ENCODE measurements at places on chromosomes 2 and 18.

DNA sequence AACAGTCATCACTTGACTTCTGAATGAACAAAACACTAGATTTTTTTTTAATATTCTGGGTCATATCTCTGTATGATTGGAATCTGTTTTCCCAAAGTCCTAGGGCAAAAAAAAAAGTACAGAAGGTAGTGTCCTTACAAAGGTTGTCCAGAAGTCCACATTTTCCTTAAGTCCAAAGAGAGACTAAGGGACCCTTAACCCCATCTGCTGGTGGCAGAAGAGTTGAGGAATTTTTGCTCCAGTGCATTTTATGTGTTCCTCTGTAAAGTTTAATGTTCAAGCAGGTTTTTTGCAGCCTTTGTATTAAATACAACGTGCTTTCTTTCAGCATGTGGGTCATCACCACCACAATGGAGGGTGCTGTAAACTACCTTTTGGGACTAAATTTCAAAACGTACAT, 215.9 kb downstream of the SP3 start:
- no peak for DNase-seq

- no peak for DNase-seq
Measured at GRCh38 chr2:118721817-118722551, 125.5 kb downstream of the EN1 start.

DNA sequence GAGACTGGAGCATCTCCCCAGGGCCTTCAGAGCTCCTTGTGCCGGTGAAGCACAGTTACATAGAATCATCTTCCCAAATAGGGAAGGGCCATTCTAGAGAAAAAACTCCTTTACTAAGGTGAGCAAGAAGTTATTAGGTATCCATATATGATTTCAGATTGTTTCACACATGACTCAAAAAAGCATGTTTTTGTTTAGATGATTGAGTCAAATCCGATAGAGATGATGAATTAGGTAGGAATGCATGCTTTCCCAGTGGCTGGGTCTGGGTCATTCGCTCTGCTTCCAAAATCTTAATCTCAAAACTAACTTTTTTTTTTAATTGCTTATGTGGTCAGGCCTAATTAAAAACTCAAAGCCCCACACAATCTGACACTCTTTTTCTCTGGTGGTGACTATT, 3.8 kb downstream of the NT5C1B start:
- DNase-seq = no peak

DNA sequence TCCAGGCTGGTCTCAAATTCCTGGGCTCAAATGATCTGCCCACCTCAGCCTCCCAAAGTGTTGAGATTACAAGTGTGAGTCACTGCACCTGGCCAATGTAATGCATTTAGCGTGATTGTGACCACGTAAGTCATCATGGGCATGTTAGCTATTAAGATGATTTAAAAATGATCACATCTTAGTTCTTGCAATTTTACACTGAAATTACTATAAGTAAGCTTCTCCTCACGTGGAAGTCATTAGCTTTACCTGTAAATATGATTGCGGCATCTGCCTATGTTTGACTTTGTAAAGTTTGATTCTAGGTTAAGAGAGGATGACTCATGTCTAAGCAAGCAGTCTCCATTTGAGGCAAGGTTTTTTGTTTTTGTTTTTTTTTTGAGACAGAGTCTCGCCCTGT, 85.5 kb downstream of the PMAIP1 start:
- no peak for DNase-seq

GRCh38 chr2:166944909-166945308, 56.6 kb downstream of the XIRP2 start:
- DNase-seq = no peak

DNA sequence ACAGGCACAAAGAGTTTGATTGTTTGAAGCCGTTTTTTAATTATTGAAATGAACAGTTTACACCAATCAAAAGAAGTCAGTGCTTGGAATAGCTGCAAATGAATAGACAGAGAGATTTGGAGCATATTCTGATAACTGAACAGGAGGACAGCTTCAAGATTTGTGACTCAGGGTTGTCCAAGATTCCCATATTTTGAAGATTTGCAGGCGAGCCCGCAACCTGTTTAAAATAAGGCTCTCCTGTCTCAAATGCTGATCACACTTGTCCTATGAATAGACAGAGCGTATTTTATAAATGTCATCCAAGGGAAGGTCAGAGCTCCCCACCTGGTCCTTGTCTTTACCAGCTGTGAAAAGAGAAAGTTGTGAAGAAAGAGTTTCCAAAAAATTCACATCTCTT, 198.7 kb downstream of the RNF144A start:
- no peak for DNase-seq

GRCh38 chr2:225429717-225430116, 30.2 kb downstream of the NYAP2 start:
- DNase-seq = peak; percentile 90

DNA sequence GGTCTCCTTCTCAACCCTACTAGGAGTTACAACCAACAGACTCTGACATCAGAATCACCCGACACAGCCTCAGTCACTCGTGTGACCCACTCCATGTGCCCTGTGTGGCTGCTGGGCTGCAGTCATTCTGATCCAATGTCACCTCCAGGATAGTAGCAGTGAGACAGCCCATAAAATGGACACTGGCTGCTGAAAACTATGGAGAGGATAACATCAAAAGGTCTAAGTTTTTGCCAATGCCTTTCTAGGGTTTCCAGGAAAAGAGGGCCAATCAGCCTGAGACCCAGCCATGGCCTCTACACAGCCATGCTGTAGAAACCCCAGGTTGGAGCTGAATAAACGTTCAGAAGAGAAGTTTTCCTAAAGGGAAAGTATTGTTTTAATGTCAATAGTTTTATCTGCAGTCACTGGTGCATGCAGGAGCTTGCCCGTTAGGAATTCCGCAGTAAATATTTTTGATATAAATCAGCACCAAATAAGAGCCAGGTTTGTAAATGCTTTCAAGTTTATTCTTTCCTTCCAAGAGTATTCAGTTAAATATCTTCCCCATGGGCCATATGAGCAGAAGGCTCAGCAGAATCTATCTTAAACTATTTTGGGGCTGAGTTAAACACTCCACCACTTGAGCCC, 92.2 kb upstream of the PID1 start:
- DNase-seq = no peak

DNA sequence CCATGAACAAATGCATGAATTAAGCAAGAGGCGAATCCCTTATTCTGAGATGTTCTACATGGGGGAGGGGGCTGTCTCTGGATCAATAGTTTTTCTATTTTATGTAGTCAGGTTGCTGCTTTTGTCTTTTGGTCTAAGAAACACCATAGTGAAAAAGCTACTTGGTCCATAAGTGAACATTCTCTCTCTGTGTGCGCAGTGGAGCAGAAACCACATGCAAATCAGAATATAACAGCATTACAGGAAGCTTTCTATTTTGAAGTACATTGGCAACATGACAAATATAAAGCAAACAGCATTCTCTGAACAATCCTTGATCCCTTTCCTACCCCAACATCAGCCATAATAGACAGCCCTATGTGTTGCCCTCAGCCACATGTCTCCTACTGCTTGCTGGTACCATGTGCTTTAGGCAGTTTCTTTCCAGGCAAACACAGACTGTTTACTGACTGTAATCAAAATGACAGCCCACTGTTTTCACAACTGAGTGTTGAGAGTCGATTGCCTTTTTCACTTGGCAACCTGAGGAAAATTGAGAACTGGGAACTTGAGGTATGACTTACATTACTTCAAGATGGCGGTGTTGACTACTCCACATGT, 10.6 kb downstream of the SCN3A start:
- DNase-seq = no peak

GRCh38 chr2:74530239-74531187, 780 bp downstream of the HTRA2 start:
- DNase-seq = peak; percentile 29

DNA sequence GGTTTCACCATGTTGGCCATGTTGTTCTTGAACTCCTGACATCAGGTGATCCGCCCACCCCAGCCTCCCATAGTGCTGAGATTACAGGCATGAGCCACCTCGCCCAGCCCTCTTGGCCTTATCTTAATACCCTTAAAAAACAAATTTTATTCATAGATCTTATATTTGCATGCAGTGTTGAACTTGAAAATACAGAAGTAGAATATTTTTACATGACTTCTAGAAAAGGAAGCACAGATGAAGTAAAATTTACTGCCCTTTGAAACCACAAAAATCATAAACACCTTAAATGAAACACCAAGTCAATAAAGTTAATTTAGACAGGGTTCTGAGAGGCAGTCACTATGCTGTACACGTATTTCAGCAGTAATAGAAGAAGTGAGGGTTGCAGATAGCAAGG, 145.7 kb downstream of the CERS6 start:
- DNase-seq = no peak

DNA sequence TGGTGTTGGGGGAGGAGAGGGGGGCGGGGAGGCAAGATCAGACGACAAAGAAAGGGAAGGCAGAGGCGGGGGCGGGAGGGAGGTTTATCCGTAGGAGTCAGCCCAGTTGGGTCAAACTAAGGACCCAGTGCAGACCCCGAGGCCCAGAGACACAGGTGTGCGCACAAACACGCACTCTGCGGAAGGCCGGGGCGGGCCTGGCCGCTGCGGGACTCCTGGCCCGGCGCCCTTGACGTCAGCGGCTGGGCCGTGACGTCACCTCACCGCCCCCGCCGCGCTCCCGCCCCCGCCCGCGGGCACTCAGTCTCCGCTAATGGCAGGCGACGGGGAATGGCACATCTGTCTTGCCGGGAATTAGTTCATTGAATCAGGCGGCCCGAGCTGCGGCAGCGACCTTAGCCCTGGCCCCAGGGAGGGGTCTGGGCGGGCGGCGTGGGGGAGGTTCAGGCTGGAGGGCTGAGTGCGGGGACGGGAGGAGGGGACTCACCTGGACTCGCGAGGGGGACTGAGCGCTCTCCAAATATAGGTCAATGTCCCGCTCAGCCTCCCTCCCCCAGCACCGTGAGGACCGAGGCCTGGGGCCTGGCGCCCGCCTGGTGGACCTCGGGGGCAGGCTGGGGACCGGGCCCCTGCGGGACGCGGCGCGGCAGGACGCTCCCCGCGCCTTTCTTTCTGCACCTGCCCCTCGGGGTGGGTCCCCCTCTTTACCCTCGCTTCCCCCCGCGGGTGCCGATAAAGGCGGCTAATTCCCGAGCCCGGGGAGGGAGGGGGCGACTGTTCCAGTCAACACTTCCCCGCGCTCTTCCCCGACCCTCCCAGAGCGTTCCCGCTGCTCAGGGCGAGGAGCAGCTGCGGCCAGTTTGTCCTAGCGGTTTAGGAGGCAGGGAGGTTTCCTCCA, 15.5 kb upstream of the ECEL1 start:
- DNase-seq = no peak

DNA sequence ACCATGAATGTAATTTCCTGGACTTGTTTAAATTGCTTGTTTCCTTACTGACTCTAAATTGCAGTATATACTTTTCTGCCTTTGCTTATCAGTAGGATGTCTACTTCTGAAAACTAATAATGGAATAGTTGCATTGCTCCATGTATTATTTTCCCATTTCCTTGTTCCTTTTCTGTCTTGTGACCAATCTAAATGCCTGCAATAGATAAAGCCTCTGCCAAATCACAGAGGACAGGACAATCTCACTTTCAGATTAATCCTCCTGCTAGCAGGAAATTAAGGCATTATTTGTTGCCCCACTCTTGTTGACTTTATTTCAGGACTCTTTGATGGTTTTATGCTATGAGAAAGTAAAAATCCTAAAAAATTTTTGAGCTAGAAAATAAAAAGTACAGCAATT, 4.7 kb upstream of the ESCO1 start:
- DNase-seq = no peak

GRCh38 chr18:72107647-72108383, 436.3 kb downstream of the CBLN2 start:
- DNase-seq = no peak

GRCh38 chr18:59149007-59149406, 9.3 kb downstream of the SEC11C start:
- no peak for DNase-seq

DNA sequence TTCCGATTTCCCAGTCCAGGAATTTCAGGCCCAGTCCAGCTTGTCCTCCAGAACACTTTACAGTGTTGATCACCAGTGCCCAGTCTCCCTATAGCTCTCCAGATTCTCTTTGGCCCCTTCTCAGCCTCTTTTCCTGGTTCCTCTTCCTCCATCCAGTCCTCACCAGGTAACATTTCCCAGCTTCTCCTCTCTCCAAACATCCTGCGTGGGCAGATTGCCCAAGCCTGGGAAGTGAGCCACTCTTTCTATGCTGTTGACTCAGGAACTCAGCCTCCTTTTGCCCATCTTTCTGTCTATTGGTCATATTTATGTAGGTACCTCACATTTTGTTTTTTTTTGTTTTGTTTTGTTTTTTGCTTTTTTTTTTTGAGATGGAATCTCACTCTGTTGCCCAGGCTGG, 109.4 kb downstream of the LYPD1 start:
- DNase-seq = no peak

DNA sequence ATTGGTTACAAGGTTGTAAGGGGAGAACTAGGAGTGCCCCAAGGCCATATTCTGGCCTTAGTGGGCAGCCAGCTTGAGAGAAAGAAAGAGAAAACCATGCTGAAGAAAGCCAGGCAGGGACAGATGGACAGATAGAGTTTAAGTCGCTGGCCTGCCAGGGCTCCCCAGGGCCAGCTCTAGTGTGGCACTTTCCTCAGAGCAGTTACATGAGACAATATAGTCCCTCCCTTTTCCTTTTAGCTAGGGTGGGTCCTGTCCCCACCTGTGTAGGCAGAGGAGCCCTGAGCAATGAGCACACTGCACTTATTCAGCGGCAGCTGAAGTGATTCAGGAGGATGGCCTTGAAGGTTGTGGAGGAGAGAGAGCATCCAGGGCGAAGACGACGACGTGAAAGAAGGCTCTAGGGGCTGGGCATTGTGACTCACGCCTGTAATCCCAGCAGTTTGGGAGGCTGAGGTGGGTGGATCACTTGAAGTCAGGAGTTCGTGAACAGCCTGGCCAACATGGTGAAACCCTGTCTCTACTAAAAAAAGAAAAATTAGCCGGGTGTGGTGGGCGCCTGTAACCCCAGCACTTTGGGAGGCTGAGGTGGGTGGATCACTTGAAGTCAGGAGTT, 152.0 kb upstream of the SLC1A4 start:
- no peak for DNase-seq

Measured in NCI-H446 (cell line).